NCI-H2171 (cell line): ENCODE measurements at places on chromosomes 7 and 10.
A peak's percentile ranks its signal among the peaks of the same experiment; 100 is the strongest.

DNA sequence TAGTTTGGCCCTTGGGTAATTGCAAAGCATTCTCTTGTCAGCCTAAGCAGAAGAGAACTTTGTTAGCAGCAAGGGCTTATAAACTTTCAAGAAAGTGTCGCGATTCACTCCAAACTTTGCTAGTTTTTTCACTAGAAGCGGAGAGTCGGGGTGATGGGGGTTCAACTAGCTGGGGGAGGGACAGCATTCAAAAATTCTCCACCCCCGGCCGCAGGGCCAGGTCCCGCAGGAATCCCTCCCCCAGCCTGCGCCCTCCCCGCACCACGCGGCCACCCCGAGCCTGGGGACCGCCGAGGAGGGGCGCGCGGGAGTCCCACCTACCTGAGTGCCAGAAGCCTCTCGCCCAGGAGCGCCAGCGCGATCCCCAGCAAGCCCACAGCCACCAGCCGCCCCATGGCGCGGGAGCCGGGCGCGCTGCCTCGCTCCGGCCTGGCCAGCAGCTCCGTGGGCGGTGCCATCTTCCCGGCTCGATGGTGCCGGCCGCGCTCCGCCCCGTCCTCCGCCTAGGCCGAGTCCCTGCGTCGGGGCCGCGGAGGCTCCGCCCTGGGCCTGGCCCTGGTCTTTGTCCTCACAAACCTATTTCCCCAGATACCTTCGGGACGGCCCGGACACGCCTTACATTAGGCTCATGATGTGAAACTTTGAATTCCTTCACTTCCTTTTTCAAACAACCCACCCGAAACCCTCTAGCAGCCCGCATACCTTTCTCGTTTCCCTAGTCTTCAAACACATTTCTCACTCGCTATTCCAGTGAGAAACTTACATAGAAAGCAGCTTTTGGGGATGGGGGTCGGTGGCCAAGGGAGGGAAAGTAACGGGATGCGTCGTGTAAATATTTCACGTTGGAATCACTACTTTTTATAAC, at the start of gene PON2:
Gene PON2, minus strand, starts transcription at position 472 of the 865 bp plus-strand sequence. Its CDS starts 77 bp downstream, at position 395.
- DNase-seq: peak; percentile 25

GRCh38 chr7:47026780-47027361, 555.0 kb downstream of the TNS3 start:
- DNase-seq: no peak

DNA sequence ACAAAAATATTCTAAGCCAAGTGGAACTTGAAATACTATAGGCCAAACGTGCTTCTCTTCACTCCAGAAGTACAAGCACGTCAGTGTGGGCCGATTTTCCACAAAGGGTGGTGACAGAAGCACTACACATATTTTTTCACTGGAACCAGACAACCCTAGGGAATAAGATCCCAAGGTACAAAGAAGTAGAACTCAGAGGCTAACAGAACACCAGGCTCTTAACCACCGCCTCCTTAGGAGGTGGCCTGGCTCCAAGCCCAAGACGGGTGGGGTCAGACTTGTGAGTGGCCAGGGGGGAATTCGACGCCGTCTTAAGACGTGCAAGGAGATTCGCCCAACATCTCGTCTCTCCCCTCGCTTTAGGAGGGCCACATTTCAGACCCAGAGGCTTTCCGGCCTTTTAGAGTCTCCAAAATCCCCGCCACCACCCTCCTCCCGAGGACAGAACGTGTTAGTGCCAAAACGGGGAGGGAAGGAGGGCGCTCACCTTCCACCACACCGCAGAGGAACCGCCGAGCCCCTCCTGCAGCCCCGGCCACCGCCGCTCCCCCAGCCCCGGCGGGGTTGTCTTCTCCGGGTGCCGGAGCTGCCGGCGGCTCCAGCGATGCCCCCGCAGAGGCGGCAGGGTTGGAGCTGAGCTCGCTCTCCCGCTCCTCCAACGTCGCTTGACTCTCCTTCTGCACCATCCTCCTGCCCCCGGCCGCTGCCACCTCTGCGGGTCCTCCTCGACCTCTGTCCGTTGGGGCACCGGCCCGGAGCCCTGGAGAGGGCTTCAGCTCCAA, 716 bp downstream of the OGA start:
- no peak for DNase-seq

- DNase-seq: no peak
Observed at GRCh38 chr10:49328401-49329145, 29.6 kb downstream of the C10orf71 start.

- DNase-seq: no peak
Observed at GRCh38 chr10:31896968-31897384, 31.7 kb downstream of the ARHGAP12 start.

DNA sequence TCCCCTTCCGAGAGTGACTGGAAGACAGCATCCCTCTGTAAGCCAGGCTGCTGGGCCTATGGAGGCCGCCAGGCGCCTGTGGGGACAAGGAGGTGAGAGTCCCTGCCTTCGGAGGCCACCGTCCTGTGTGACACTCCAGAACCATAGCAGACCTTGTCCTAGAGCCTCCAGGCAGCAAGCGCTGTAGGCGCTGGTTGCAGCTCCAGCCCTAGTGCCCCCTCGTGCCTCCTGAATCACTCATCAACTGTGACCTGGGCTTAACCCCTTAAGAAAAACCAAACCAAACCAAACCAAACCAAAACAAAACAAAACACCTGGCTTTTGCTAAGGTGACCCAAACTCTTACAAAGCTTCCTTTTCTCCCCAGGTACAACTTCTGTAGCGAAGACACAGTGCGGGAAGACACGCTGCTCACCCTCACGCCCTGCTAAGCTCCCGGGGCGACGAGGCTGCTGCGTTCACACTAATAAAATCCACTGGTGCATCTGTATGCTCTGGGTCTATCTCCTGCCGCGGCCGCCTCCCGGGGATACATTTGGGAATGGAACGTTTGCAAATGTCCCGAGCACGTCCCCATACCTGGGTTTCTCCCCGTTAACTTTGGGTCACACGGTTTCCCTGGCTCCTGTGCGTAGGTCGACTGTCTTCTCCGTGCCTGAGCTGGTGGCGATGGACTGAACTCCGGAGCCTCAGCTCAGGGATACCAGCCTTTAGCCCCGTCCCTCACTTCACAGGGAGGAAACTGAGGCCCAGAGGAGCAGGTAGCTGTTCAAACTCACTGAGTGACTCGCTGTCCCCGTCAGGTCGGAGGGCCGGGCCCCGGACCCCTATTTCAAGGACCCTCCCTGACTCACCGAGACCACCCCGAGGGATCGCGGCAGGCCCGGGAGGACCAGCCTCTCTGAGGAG, 11.8 kb upstream of the PNLIPRP2 start:
- DNase-seq: no peak

DNA sequence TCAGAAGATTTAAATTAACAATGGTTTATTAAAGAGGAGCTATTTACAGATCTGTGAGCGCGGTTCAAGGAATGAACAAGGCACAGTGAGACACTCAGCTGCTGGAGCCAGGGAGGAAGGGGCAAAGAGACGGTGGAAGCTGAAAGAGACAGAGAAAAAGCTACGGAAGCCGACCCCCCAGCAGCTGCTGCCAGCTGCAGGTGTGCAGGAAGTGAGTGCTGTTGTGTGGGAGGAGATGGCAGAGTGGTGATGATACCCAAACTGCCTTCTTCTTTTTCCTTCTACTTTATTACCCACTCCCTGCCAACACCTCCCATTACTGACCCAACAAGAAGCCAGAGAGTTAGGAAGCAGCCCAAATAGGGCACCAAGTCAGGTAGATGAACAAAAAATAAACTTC, 41.9 kb upstream of the MBL2 start:
- no peak for DNase-seq

- no peak for DNase-seq
Observed at GRCh38 chr7:69169386-69169785, 428.9 kb upstream of the AUTS2 start.

DNA sequence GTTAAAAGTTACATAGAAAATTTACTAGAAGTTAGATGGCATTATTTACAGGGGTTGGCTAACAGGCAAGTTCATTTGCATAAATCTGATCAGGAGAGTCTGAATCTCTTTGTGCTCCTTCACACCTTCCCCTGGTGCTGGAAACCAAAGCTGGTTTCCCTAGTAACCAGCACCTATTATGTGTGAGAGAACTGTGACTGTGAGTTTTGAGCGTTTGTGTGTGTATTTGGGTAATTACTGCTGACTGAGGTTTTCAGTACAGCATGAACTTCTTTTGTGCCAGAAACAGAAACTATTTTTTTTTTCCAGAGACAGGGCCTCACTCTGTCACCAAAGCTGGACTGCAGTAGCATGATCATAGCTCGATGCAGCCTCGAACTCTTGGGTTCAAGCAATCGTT, 10.3 kb upstream of the IFIT1B start:
- no peak for DNase-seq

- no peak for DNase-seq
Observed at GRCh38 chr10:5805711-5806110, 7.5 kb downstream of the GDI2 start.

GRCh38 chr10:86104611-86105145, 261.9 kb downstream of the GRID1 start:
- no peak for DNase-seq
